ENCODE measurements at places on chromosomes 7 and 10.

DNA sequence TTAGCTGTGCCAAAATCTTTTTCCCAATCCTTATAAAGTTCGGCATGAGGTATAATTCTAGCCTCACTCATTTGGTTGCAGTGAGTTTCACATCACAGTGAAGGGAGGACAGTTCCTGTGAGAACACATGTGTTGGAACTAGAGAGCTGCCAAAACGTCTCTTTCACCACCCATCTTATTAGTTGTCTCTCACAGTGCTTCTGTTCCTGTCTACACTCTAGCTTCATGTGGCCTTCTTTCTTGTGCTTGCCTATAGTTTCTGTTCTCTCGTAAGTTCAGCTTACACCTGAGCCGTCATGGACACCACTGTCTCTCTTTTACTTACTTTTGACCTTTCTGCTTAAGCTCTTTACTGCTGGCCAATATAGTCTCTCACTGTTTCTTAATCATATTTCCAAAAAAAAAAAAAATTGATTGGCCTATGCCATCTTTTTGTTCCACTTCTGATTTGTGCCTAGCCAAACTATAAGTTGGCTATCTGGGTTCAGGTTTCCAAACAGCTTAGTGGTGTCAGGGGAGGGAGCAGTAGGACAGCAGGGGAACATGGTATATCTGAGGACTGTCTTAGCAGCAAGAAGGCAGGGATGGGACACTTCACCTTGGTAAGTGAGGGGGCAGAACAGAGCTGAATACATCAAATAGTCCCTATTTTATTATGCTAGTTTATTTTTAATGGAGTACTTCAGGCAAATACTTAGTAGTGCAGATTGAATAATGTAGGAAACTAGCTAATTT lies 38.0 kb downstream of the ZNRF2 start:
- DNase-seq: no peak

- peak; percentile 4 for DNase-seq
Measured at GRCh38 chr7:149196151-149196704, 882 bp downstream of the ZNF282 start.

DNA sequence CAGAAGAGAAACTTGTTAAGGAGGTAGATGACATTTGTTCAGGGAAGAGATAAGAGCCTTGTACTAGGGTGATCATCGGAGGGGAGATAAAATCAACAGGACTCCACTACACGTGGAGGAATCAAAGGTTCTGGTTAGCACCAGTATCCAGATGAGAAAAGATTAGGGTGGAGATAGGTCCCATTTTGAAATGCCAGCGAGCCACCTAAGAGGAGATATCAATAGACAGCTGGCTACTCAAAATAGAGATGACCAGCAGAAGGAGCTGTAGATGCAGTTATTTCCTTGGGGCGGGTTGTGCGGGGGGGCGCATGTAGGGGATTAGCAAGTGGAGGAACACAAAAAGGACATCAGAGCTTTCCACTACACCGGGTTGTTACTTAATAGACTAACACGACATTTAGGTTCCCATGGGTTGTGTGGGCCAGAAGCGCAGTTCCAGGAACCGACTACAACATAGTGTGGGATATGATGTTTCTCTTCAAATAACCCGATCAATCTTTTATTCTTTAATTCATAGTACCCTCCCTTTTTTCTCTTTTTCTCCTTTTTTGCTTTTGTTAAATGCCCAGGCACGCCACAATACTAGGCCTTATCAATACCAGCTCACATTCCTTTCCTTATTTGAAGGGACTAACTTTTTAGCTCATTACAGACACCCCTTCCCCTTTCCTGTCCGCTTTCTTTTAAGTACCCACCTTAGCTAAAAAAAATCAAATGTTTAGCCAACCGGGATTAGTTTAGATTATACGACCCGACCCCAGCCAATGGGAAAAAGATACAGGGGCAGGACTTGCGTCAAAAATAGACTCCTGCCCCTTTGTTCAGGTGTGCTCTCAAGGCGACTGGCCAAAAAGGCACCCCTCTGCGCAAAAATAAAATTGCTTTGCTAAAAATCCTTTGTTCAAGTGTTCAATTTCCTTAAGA lies 2.0 kb upstream of the KIF11 start:
- DNase-seq: no peak

GRCh38 chr10:19652750-19653149 lies 163.5 kb upstream of the PLXDC2 start:
- DNase-seq: no peak

DNA sequence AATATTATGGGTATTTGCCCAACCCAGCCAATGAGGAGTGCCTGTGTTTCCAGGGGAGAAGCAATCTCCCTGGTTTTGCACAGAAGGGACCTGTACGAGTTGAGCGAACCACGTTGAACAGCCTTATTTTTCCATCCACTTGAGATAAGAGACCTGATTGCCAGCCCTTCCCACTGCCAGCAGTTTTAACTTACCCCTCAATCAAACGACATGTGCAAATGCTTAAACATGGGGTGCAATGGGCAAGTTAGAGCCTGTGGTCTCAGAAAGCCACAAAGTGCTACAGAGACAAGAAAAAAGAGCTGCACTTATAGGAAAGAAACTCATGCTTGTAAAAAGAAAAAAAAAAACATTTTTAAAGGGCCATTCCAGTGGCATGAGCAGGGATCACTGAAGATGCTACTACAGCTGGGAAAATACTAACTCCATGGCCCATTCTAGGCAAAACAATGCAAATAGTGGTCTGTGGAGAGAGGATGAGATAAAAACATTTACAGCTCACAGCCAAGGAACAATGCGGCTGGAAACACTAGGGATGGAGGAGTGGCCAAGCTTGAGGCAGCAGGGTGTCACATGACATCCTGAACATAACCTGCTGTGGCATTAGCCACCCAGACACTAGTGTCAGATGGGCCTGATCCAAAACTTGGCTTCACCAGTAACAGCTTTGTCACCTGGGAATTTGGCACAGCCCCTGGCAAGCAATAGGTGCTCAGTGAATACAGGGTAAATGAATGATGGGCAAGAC lies 162.8 kb downstream of the ELMO1 start:
- DNase-seq: no peak

GRCh38 chr7:70416986-70417655 lies 714.8 kb upstream of the GALNT17 start:
- DNase-seq: no peak

GRCh38 chr10:95236068-95236903 lies 42.2 kb downstream of the ACSM6 start:
- no peak for DNase-seq

- peak; percentile 56 for DNase-seq
Measured at GRCh38 chr10:14560274-14560673, 214.4 kb downstream of the FAM107B start.

- no peak for DNase-seq
Measured at GRCh38 chr10:68010426-68010940, 64.6 kb downstream of the HERC4 start.

DNA sequence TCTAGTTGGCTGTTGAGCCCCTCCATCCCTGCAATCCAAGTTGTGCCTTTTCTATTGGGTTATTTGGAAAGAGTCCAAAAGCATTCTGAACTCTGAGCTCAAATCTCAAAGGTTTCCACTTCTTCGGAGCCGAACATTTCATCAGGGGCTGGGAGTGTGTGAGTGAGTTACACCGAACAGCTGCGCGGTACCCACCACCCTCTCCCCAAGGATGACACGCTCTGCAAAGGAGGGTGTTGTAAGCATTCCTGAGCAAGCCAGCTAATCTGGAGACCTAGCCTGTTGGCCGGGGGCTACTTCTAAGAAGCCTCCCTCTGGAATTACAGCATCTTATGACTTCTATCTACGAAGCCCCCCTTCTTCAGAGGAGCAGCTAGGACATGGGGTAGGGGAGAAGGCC lies 270.5 kb downstream of the CREB5 start:
- DNase-seq: no peak

- DNase-seq: no peak
Measured at GRCh38 chr10:102191956-102192355, 34.1 kb upstream of the ELOVL3 start.

GRCh38 chr7:1665549-1666316 lies 4.3 kb upstream of the ELFN1 start:
- DNase-seq: no peak

GRCh38 chr10:6399879-6400278 lies 180.2 kb downstream of the PRKCQ start:
- no peak for DNase-seq

GRCh38 chr10:115659616-115660015 lies 566.5 kb downstream of the ATRNL1 start:
- DNase-seq: no peak

DNA sequence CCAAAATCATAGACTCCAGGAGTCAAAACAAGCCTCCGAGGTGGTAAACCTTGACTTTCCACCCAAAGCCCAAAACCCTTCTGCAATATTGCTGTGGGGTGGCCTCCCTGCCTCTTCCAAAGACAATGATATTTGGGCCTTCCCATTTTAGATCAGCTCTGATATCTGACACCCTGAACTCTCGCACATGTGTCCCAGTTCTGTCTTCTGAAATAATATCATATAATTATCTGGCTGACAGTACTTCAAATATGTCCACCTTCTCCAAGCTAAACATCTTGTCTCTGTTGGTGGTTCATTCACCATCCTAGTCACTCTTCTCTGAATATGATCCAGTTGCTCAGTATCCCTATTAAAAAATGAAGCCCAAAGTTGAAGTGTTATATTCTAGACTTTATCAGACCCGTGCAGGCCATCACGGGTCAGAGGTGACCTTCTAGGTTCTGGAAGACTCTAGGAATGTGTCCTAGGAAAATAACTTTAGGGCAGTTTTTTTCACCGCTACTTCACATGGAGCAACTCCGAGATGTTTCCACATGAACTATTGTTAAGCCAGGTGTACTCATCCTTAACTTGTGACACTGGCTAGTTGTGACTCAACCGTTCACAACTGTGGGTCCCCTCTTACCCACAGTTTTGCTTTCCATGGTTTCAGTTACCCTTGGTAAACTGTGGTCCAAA lies 6.3 kb downstream of the TECTB start:
- DNase-seq: no peak

DNA sequence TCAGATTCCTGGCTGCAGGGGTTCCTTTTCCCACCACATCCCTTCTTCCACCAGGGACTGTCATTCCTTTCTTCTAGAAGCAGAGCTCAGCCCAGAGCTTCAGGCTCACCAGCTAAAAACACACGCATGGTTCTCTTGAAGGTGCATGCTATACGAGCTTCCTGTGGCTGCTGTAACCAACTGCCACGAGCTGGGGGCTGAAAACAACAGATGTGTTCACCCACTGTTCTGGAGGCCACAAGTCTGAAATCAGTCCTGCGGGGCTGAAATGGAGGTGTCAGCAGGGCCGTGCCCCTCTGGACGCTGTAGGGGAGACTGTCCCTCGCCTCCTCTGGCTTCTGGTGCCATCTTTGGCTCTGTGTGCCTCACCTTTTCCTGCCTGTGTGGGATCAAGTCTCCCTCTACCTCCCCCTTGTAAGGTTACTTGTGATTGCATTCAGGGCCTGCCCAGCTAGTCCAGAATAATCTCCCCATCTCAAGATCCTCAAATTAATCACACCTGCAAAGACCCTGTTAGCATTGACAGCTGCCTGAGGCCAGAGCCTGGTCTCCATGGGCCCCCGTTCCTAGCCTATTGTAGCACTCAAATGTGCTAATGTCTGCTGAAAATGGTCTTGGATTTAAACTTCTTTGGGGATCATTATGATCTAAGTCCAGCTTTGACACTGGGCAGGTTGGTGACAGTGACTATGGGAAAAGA lies 13.7 kb downstream of the RAB19 start:
- no peak for DNase-seq

GRCh38 chr7:38291117-38291647 lies 17.7 kb upstream of the TARP start:
- no peak for DNase-seq

DNA sequence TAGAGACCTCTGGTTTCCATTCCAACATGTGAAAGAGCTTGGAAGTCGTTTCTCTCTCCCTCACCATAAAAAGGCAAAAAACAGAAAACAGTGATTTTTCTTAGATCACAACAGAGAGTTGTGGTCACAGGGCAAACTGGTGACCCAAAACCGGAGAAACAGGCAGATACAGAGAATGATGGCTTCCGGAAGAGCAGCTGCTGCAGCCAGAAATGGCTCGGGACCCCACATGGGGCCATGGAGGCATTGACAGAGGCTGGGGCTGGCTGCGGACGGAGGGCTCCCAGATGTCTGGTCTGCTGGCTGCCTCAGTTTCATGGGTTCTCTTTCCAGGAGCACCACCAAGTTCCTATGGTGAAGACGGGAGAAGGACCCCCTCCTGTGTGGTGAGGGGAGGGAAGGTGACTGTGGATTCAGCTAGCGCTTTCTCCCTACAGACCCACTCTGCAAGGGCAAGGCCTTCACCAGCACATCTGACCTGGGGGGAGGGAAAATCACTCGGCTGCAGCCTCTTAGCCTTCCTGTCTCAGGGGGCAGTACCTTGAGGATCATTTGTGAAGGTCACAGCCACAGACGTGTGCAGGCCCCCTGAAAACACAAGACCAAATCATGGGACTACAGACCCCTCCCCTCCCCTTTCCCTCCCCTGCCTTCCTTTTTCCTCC lies 81.4 kb downstream of the WDR37 start:
- no peak for DNase-seq

DNA sequence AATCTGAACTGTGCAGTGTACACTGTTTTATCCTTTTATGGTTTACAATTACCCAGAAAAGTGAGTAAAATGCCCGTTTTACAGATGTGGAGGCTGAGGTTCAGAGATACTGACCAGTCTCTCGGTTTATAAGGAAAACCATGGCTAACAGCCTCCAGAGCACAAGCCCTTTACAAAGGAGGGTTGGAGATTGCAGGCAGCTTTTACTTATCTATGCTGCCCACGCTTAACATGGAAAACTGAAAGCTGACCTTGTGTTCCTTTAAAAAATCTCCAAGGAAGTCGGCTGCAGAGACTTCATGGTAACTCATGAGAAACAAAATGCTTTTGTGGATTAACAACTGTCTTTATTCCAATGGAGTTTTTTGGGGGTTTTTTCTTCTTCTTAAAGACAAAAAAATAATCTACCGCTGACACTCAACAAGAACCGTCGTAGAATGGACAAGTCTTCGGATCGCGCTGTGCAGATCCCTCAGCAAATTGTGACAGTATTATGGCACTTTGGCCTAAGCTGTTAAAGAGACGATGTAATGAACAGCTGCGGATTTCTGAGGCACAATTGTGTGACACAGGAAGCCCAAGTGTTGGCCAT lies 654 bp upstream of the SLF2 start:
- no peak for DNase-seq

- DNase-seq: no peak
Measured at GRCh38 chr7:82444220-82444909, 788 bp upstream of the CACNA2D1 start.

DNA sequence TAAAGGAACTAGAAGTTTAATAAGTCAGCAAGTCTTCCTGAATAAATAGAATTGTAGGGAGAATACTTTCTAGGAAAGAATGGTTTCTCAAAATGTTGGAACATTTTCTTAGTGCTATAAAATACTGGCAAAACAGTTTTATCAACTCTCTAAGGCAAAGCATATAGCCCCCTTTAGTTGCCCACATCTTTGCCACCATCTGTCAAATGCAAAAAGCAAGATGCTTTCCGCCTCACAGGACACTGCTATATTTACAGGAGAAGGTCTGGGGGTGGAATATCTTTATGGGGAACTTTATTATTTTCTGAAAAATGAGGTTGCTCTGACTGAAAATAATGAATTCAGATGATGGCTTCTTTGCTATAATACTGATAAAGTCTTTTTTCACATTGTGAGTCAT lies 78.3 kb downstream of the SVOPL start:
- no peak for DNase-seq
